Stimulated activated CD4-positive, alpha-beta T cell treated with anti-CD3 and anti-CD28 coated beads, Interleukin-15, amount 100 ng/mL, for 24 hours (primary cell): ENCODE measurements at places on chromosomes 6 and 20.
A peak's percentile ranks its signal among the peaks of the same experiment; 100 is the strongest.

- no peak for DNase-seq
Observed at GRCh38 chr6:129598244-129599187, 111.5 kb downstream of the ARHGAP18 start.

DNA sequence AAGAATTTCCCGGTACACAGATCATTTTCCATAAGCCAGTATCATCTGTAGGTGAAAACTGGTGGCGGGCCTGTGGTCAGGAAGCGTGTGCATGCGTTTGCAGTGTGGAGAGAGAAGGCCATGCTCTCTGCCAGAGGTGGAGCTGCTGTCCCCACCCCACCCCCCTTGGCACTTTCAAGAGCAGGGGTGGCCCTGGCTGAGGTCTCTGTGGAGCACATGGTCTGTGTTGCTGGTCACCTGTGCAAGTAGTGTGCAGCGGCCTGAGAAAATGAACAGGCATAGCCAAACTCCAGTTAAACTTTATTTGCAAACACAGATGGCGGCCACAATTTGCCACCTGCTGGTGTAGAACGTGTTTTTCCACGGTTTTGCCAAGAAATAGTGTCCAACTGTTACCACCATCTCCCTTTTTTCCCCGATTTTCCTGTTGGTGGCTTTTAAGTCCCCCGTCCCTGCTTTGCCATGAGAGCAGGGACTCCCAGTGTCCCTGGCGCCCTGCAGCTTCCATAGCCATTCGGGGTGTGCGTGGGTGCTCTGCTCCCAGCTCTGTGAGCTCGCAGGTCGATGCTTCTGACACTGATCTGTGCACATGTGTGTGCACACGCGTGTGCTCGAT is 2.5 kb downstream of the ADRM1 start:
- DNase-seq, result no peak

DNA sequence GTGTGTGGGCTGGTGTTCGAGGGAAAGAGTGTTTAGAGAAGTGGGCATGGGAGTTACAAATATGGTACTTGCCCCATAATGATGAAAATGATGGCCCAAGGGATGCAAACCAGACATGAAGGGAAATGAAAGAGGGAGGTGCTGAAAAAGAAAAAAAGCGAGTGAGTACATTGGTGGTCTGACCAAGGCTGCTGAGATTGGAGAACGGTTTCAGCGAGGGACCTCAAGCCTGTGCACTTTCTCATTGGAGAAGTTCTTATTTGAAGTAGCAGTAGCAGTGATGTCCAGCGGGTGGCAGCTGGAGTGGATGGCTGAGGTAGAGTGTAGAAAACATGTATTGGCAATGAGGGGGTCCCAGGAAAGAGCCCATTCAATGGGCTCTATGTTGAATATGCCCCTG is 54.8 kb downstream of the TNFAIP3 start:
- DNase-seq, result no peak

DNA sequence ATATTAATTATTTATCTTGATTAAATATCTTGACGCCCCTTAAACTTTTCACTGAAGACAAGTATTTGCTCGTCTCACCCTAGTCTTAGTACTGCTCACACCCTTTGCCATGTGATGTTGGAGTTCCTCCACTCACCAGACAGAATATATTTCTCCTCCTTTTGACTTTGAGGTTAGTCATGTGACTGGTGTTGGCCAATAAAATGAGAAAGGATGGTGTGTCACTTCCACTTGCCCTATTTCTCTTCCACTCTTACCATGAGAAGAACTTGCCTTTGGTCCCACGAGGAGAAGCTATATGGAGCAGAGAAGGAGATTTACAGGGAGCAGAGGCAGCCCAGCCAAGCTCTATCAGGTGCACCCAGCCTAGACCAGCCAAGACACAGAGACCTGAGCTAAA is 64.9 kb upstream of the TAB2 start:
- DNase-seq, result no peak

GRCh38 chr6:100923481-100924165 is 42.5 kb upstream of the ASCC3 start:
- no peak for DNase-seq

- peak; percentile 49 for DNase-seq
Observed at GRCh38 chr6:108168501-108169463, 3.0 kb downstream of the NR2E1 start.

DNA sequence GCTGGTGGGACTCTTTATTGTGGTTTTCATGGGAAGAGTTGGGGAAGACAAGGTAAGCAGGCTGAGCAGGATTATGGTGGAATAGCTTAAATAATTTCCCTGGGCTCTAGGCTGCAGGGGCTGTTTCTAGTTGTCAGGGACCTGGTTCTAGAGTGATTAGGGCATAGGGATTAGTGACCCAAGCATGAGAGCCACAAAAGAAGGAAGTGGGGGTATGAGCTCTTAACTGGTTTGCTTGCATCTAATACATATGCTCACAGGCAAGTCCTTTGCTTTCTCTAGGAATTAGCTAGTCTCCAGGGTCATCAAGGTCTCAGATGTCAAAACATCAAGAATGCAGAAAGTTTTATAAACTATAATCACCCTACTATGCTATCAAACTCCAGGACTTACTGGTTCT is 67.5 kb upstream of the NRN1 start:
- DNase-seq, result no peak

DNA sequence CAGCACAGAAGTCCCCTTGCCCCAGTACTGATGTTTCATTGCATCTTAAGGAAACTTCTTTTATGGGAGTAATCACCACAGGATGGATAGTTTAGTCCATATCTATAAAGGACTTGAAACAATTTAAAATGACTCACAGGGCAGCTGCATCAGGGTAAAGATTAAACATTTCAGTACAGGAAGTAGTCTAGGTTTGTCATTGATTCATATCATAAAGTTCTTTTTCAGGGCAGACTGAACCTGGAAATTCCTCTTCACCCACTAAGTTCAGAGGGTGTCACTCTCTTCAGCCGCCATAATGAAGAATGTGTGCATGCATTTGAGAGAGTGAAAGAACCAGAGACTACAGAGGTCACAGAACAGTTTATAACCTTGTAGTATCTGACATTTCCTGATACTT is 296.3 kb upstream of the JAG1 start:
- DNase-seq, result no peak

- DNase-seq, result peak; percentile 35
Observed at GRCh38 chr6:111157412-111157811, 70.1 kb downstream of the SLC16A10 start.

GRCh38 chr6:132392792-132393191 is 8.5 kb downstream of the MOXD1 start:
- DNase-seq, result no peak
